CD8-positive, alpha-beta memory T cell (primary cell): ENCODE measurements at places on chromosomes 2 and 18.

- DNase-seq: no peak
These were observed 475 bp downstream of the SLC4A1AP start for GRCh38 chr2:27664154-27664574.

GRCh38 chr2:42878581-42878980 lies 86.2 kb upstream of the HAAO start:
- DNase-seq: no peak

- no peak for DNase-seq
These were observed 90.3 kb downstream of the MAPRE2 start for GRCh38 chr18:35131387-35132020.

DNA sequence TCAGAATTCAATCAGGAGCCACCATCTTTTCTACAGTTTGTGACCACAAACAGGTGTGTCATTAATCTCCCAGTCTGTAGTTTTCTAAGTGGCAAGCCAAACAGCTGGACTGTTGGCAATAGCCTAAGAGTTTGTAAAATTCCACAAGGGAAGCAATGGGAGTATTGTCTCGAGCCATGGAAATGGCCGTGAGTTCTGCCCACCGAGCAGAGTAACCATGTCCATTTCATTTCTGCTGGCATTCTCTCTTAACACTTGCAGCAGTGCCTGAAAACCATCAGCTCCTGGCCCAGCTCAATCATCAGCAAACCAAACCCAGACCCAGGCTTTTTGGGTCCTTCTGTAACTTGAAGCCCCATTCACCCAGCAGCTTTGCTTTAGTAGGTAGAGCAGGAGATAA lies 387.8 kb upstream of the CDH7 start:
- no peak for DNase-seq
